ENCODE measurements at places on chromosomes 5 and 9.

DNA sequence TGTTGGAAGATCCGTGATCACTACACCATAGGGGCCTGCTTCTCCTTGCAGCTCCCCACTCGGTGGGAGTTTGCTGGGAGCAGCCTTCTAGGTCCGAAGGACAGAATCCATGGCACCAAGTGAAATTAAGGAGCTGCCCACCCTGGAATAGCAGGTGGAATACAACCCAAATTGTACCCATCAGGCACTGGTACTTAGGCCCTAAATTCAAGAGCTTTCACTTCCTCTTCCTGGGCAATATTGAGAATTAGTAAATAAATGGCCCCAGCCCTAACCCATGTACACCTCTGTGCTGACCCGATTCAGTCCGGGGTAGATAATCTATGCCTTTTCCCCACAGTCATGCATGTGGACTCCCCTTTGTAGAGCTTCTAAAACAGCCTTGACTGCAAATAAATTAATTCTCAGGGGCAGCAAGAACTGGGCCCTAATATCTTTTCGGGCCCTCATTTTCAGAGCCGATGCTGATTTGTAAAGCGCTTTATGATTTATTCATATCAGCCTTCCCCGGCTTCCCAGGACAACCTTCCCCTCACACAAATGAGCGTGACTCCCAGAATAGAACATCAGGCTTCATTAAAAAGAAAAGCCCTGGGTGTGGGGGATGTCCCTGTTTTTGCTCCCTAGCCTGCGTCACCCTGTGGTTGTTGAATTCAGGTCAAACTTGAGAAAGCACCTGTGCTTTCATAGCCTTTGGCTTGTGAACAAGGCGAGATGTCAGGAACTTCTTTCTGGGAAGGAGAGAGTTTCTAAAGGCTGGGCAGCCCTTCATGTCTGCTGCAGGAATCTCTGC lies 126.1 kb upstream of the TBC1D2 start:
- DNase-seq, result no peak

- DNase-seq, result no peak
Measured at GRCh38 chr9:108803428-108804065, 52.2 kb downstream of the ACTL7B start.

GRCh38 chr5:39523821-39524220 lies 99.0 kb upstream of the DAB2 start:
- no peak for DNase-seq

DNA sequence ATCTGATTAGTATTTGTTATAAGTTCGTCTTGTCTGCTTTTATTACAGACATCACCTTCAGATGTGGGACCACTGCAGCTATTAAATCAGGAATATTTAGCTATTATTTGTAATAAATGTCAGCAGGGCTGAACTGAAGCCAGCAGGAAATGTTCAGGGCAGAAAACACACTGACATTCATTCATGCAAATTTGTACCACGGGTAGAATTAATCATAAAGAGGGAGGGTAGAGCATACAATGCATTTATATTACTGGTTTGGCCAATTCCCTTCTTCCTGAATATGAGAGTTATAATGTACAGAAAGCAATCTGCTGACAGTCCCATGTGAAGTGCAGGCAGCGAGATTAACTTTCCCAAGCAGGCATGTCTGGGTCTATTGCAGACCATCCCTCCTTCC lies 117.3 kb upstream of the NUDT12 start:
- DNase-seq, result no peak

DNA sequence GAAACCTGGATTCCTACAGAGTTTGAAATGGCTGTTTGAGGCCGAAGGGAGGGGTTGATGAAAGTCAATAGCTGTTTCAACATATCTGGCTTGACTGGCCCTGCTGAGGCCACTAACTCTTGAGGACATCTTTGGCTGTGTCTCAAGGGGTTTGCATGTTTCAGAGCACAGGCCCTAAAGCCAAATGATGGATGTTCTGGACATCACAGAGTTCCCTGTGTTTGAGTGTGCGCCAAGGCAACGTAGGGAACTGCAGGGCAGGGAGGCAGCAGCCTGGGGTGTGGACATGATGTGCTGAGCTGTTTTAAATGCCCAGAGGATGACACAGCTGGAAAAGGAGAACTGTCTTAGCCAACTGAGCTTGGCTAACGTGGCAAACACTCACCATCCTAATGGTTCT lies 89.6 kb downstream of the RAPGEF1 start:
- DNase-seq, result no peak

GRCh38 chr5:138967791-138968448 lies 92.8 kb upstream of the LRRTM2 start:
- DNase-seq, result no peak

GRCh38 chr5:147752033-147752432 lies 30.5 kb downstream of the JAKMIP2 start:
- DNase-seq, result no peak

DNA sequence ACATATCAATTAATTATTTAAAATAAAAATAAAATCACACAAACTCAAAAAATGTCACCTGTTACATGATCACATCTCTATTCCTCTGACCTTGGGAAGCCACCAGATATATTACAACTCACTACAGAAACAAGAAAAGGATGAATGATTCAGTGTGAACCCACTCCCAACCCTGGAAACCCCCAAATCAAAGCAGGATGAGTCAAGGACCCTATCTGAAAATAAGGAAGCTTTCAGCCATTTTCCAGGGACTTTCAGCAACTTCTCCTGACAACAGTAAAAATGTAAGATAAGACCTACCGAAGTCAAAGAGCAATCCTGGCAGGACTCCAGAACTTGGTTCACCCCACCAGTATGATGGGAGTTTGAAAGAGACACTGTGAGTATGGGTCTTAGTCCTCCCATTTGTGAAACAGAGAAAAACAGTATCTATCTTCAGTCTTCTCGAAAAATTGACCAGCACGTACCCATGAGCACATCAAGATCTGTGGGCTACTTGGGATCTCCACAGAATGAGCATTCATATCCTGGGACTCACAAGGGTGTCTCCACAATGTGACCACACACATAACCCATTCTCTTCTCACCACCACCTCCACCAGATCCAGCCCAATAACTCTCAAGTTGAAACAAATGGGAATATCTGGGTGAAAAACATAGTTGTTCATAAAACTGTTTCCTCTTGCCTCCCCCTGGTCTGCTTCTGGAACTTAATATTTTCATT lies 9.9 kb downstream of the NRG2 start:
- no peak for DNase-seq

- DNase-seq, result no peak
Measured at GRCh38 chr9:76374783-76375559, 19.3 kb downstream of the RFK start.

DNA sequence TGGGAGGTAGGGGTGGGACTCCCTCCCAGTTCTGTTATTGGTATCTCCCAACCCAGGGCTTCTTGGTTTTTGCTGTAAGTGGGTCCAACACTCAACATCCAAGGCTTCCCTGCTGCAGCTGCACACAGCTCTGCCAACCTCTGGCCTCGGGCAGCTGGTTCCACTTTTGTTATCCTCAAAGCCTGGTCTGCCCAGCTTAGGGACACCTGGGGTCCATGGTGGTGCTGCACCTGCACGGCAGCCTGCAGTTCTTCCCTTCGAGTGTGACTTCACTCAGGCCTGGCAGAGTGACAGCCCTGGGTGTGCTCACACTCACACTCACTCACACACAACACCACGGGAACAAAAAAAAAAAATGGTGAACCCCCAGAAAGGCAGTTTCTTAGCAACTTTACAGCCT lies 15.3 kb upstream of the SAP30L start:
- DNase-seq, result no peak

DNA sequence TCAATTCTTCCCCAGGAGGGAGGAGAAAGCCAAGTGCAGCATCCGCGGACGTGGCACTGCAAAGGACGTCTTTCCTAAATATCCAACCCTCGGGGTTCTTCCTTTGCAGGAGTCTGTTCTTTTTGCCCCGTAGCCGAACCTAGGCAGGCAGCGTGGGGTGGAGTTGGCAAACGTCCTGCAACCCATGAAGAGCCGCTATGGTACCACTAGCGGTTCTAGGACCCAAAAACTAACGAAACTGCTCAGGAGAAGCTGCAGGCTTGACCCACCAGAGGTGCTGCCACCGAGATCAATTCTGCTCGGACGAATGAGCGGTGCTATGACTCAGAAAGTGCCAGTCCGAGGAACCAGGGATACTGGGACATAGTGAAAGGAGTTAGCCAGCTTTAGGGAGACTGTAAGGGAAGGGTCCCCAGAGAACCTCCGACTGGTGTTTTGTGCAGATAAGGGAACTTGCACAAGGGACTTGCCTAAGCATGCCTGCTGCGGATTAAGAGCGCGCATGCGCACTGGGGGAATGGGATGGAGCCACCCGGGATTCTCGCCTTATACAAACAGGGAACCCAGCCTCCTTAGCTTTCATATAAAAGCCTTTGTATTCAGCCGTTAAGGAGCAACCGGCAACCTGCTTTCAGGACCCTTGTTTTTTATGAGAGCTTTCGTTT lies 32.7 kb downstream of the ANXA2R start:
- peak; percentile 98 for DNase-seq

DNA sequence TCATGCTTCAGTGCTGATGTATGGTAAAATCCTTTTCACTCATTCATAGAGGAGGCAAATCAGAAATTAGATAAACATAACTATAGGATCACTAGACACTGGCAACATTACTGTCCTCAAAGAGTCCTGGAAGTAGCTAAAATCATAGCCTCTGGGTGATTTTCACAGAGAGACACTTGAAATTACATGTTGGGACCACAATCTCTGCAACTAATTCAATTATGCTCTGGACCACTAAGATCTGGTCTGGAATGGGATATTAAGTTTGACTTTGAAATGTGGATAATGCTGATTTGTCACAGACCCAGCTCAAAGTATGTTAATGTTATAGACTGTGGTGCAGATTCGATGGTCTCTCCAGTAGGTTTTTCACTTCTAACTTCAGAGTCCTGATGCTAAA lies 214.6 kb upstream of the CCNH start:
- DNase-seq, result no peak

DNA sequence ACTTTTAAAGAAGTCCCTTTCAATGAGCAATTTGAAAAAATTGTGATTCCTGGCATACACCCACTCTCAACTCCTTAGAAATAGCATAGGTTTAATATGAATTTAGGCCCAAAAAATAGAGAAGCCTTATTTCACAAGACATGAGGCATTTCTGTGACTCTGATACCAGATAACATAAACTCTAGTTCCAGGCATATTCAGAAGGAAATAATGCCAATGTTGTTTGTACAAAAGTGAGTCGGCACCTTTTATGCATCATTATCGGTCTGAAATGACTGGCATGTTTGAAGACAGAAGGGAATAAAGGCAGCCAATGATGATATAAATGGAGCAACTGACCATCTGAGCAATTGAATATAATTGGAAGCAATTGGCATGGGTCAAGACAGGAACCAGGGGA lies 19.4 kb upstream of the RECK start:
- DNase-seq, result no peak

GRCh38 chr5:95261437-95262175 lies 23.3 kb downstream of the MCTP1 start:
- peak; percentile 83 for DNase-seq

DNA sequence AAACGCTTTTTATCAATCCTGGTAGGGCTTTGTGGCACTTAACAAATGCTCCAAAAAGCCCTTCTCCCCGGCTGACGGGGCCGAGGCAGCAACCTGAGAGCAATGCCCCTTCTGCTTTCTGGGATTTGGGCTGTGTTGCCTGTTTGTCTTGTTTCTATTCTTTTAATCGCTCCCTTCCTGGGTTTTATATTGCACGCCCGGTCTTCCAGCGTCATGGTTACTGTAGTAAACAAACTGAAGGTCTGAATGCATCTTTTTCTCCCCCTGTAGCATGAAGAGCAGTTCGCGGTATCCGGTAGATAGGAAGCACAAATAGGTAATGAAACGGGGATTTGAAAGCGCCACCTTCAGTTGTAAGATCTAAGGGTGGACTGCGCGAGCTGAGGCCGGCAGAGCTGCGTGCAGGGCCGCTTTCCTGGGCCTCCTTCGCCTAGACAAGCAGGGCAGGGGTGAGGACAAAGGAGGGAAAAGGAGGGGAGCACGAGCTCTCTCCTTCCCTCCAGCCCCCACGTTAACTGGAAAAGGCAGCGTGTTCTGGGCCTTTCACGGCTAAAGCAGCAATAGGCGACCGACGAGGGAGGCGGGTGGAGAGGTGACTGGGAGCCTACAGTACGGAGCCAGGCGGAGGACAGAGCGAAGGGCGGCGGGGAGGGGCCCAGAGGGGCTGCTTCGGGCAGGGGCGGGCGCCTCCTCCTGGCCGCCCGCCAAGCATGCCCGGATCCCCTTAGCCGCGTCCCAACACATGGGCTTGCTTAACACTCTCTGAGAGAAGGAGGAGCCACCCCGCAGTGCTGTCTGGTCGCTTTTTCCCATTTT lies 49.3 kb upstream of the ZNF366 start:
- DNase-seq, result peak; percentile 80

DNA sequence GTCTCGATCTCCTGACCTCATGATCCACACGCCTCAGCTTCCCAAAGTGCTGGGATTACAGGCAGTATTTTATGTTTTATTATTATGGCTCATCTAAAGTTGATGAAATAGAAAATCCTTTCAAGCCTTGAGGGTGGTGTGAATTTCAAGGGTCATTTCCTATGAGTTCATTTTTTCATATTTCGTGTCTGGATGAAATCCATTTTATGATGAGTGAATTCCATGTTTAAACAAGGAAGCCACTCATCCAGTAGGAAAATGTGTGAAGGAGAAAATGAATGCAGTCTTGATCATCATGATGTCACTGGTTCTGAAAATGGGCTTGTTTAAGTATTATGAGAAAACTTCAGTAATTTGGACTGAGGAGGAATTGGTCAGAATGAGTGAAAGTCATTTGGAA lies 74.6 kb upstream of the ZSWIM6 start:
- no peak for DNase-seq

DNA sequence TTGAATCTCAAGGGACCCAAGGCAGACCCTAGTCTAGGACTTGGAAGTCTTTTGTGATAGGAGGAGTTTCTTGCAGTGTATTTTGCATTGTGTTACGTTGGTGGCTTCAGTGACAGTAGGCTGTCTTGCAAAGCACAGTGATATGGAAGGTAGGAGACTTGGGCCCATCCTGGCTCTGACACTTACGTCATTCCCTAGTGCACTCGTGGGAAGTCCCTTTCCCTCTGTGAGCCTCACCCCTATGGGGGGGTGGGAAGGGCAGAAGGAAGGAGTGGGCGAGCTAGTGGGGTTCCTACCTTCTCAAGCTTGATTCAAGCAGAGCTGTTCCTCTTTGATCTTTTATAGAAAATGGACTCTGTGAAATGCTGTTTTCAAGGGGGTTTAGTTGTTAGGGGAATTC lies 9.2 kb upstream of the TEX53 start:
- DNase-seq, result no peak

- DNase-seq, result peak; percentile 35
Measured at GRCh38 chr9:113886466-113886865, 10.4 kb downstream of the ZNF618 start.

DNA sequence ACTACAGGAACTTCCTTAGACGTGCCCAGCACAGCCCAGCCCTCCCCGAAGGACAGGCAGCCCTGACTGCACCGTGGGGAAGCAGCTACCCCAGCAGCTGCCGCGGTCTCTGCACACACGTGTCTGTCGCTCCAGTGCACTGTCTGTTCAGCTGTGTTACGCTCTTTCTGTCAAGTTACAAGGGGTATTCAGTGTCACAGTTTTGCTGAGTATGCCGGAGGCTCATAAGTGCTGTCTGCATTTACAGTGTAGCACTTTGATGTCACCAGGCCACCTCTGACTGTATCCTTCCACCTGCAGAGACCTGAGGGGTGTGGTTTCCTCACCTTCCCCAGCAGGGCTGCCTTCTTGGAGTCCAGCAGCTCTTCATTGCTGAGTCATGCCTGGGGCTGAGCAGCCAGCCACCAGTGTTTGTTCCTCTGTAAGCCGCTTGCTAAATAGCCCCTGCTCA lies 126.8 kb downstream of the EHMT1 start:
- peak; percentile 82 for DNase-seq

- no peak for DNase-seq
Measured at GRCh38 chr9:104923740-104924139, 4.2 kb downstream of the ABCA1 start.

GRCh38 chr5:39266442-39266841 lies 47.1 kb upstream of the FYB1 start:
- peak; percentile 50 for DNase-seq

All from hematopoietic multipotent progenitor cell treated with erythropoietin and hydrocortisone succinate and interleukin-3 and kit ligand, for 4 days (in vitro differentiated cells).